ENCODE measurements at places on chromosomes 6 and 20.

- DNase-seq, result no peak
These were observed 60.5 kb upstream of the EXOC2 start for GRCh38 chr6:753486-753885.

GRCh38 chr6:169949511-169950097 lies 198.2 kb downstream of the ERMARD start:
- no peak for DNase-seq

GRCh38 chr6:85273870-85274269 lies 176.0 kb upstream of the NT5E start:
- no peak for DNase-seq

- peak; percentile 71 for DNase-seq
These were observed 504 bp downstream of the VPS16 start for GRCh38 chr20:2840967-2841531.

DNA sequence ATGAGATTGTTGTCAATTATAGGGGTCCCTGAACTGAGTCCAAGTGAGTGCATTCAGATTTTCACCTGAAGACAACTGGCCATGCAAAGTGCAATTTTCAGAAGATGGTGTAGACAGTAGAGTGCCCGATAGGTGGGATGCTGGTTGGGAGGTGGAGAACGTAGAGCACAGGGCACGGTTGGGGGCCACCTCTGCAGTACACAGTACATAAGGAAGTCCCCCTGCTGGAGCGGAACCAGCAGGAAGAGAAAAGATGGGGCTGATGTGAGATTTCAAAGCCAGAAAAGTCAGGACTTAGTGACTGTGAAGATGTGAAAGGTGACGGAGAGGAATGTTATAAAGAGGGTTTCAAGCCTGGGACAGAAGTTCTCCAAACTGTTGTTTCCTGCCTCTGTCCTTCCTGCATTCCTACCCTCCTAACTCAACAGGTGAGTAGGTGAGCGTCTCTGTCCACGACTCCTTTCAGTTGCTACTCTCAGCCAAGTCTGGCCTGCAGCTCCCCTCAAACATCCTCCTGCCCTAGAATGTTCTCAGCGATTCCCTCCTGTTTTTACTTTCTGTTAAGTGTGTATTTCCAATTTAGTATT lies 330.8 kb downstream of the PRL start:
- DNase-seq, result no peak

All from ecto neural progenitor cell (in vitro differentiated cells).